CD8-positive, alpha-beta memory T cell (primary cell): ENCODE measurements at places on chromosomes 3 and 15.

GRCh38 chr3:194443901-194444300 lies 42.9 kb downstream of the ATP13A3 start:
- no peak for DNase-seq

DNA sequence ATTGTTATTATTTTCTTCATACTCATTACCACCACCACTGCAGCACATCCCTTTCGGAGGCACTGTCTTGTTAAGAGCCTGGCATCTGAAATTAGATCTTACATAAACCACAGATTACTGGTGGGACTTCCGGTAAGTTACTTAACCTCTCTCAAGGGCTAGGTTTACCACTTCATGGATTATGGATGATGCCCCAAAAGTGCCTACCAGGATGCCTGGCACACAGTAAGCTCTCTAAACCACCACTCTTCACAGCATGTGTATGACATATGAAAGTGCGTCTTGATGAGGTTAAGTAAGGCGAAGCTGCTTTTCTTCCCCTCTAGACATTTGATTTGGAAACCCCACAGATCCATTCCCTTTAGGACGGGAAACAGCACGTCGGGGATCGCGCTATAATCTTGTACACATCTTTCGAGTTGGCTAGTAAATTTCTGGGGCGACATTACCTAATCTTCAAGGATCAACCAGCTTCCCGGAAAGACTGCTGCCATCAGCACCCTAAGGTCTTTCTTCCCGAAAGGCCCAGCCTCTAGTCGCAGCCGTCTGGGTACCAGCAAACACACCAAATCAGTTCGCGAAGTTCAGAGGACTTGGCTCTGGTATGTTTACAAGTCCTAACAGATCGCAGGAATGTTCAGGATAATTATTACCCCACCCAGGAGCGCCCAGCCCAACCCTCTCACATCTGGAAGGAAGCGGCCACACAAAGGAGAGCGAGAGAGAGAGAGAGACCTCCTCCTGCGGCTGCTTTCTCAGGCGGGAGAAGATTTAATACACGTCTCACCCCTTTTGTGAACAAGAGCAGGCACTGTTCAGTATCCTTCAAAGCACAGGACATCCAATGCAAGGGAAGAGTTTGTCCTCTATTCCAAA lies 155.1 kb upstream of the FRMD4B start:
- no peak for DNase-seq

DNA sequence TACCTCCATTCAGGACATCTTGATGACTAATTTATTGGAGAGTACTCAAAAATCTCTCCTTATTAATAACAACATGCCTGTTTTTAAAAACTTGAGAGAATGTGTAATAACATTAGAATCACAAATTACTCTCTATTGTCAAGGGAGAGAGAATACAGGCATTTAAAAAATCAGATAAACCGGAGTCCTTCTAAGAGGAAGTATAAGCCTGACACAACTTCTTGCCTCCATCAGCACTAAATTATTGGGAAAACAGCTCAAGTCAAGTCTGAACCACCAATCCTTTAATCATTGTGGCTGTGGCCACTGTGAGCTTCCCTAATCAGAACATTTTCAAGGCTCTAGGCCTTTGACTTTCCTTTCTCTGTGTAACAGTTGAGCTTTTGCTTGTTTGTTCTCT lies 38.0 kb downstream of the SSR3 start:
- no peak for DNase-seq

- DNase-seq, result peak; percentile 68
Observed at GRCh38 chr15:98865397-98866339, 141.9 kb downstream of the PGPEP1L start.

GRCh38 chr3:32126305-32127015 lies 20.0 kb downstream of the GPD1L start:
- no peak for DNase-seq

- no peak for DNase-seq
Observed at GRCh38 chr3:194029846-194030245, 106.1 kb upstream of the HES1 start.

DNA sequence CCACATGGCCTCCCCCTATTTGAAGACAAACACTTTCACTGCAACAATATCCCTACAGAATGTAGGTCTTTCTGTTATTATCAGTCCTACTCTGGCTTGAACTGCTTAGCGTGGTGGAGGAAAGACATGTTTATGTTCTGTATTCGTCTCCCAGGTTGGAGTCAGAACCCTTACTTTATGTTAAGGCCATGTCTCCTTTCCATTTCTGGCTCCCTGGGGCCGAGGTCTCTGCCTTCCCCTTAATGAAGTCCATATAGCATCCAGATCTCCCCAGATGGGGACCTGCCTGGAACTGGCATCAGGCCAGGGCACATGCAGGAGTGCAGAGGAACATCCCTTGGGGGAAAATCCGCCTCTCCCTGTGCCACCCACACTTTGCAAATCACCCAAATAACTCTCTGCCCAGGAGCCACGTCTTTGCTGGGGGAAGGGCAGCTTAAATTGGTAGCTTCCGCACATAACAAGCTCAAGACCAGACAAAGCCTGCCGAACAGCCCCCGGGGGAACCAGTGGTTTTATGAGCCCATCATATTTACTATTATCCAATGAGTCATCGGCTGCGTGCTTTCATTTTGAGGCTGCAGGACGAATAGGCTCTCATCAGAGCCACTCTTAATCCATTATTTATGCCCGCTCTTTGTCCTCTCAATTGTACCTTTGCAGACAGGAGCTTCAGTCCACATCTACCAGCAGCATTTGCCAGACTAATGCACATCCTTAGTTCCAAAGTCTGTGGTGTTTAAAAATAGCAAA lies 237.0 kb downstream of the UACA start:
- DNase-seq, result no peak

DNA sequence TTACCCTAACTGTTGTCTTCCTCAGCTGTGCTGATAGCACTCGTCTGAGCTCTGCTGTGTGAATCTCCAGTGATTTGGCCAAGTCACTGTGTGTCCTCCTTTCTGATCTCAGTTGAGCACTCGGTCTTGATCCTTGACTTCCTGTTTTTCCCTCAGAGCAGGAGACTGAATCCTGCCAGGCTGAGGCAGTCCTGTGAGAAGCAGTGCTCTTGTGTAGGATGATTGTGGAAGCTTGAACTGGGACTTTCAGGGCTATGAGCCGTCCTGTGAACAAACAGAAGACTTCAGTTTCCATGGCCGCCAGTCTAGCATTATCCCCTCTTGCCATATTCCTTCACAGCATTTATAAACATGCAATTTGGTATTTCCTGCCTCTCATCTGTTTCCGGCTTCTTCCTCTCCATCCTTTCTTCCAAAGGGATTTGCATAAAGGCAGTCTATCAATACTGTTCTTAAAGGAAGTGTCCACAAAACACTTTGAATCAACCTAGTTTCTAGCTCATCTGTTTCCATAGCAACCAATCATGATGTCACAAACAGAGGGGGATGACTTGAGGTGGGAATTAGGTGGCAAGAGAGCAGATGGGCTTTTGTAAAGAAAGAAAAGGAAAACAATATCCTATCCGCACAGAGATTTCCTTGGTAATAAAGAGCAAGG lies 237.2 kb downstream of the AGBL1 start:
- no peak for DNase-seq

DNA sequence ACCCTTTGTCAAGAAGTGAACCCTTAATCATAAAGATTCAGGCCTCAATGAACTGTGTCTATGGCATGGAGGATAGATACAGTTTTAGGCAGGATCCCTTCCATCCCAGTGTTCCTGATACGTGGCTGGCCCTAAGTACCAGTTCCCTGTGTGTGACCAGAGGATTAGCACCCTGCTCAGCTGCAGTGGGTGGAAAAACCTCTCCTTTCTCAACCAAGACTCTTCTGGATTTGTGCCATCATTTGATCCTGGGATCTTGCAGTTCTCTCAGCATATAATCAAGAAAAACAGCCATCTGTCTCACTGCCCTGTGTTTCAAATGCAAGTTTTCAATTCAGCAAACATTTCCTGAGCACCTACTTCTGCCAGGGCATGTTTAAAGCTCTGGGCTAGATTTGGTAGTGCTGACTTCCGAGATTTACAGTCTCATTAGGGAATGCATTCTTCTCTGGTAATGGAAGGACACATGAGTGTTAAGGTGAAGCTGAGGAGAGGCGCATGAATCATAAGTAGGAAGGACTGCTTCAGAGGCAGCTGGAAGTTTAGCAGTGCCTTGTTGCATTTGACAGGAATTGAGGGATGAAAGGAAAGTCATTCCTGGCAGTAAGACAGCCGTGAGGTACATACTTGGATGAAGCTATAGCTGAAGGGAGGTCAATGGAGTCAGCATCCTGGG lies 388.3 kb downstream of the MFSD1 start:
- no peak for DNase-seq

DNA sequence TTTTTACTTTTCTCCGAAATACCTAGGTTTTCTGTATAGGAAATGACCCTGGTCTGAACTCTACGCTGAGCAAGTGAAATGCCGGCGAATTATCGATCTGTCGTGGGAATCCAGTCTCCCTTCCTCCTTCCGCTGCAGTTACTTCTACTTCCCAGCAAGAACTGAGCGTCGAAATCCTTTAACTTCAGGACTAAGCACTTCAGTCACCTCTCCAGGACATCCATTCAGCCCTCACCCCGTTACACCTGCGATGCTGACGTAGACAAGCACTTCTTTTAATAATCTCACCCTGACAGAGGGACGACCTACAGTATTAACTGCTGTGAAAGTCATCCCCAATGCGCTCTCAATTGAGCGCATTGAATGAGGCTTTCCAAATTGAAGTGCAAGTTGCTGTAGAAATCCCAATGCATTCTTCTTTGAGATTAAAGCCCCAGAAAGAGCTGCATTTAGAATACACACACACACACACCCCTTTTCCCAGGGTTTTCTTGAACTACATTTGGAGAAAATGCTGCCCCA lies 1.3 kb downstream of the TOP2B start:
- DNase-seq, result no peak

- DNase-seq, result no peak
Observed at GRCh38 chr15:72050700-72051099, 67.2 kb downstream of the MYO9A start.

DNA sequence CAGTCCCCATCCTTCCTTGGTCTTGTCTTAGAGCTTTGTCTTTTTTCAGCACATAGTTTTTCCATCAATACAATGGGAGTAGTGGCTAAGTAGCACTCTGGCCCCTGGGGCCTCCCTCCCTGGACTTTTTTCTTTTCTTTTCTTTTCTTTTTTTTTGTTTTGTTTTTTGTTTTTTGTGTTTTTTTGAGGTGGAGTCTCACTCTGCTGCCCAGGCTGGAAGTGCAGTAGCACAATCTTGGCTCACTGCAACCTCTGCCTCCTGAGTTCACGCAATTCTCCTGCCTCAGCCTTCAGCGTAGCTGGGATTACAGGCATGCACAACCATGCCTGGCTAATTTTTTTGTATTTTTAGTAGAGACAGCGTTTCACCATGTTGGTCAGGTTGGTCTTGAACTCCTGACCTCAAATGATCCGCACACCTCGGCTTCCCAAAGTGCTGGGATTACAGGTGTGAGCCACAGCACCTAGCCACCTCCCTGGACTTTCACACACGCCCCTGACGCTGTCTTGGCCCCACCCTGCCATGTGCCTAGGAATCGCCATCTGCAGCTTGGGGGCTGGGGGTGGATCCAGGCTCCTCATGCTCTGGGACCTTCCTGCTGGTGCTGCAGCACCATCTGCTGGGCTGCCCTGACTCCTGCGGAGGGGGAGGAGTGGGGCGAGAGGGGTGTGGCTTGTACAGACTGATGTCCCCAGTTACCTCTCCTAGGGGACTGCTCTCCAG lies 2.8 kb downstream of the C15orf39 start:
- DNase-seq, result peak; percentile 81

- no peak for DNase-seq
Observed at GRCh38 chr3:172622916-172623700, 87.8 kb downstream of the NCEH1 start.

DNA sequence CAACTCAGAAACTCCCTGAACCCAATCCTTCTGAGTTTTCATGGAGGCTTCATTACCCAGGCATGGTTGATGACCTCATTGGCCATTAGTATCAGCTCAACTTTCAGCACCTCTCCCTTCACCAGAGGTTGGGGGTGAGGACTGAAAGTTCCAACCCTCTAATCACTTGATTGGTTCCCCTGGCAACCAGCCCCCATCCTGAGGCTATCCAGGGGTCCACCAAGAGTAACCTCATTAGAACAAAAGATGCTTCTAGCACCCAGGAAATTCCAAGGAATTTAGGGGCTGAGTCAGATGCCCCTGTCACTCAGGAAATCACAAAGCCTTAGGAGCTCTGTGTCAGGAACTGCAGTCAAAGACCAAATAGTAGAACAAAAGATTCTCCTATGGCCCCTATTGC lies 43.8 kb downstream of the ADAMTSL3 start:
- no peak for DNase-seq

GRCh38 chr3:27354588-27355203 lies 14.5 kb downstream of the NEK10 start:
- DNase-seq, result no peak

- DNase-seq, result no peak
Observed at GRCh38 chr3:106251160-106251892, 382.5 kb upstream of the CBLB start.

DNA sequence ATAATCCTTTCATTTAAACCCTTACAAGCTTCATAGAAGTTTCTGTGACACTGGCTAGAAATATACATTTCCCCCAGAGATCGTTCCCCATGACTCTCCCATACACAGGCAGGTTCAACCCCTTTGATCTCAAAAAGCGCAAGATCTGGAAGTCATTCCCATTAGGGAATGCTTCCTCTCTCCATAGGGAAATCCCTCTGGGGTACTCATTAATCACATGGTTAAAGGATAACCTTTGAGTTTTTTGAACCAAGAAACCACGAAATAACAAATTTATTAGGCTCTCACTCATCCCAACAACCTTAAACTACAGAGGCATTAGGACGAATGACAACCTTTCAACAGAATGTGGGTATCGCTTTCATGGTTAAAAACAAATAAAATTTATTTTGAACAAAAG lies 211.9 kb upstream of the PRICKLE2 start:
- DNase-seq, result no peak
